ENCODE measurements at places on chromosomes 6 and 20.

GRCh38 chr20:49570828-49571552, 3.1 kb upstream of the PTGIS start:
- no peaks in the 10 kb centered on the region for H3K4me1 ChIP-seq
- no peaks in the 10 kb centered on the region for H3K36me3 ChIP-seq
- H3K4me3 ChIP-seq = no peak overlapping the region
- H3K27me3 ChIP-seq = peaks cover 21% of the 10 kb centered on the region
- H3K27ac ChIP-seq = no peak overlapping the region
- peak; percentile 48 for DNase-seq

DNA sequence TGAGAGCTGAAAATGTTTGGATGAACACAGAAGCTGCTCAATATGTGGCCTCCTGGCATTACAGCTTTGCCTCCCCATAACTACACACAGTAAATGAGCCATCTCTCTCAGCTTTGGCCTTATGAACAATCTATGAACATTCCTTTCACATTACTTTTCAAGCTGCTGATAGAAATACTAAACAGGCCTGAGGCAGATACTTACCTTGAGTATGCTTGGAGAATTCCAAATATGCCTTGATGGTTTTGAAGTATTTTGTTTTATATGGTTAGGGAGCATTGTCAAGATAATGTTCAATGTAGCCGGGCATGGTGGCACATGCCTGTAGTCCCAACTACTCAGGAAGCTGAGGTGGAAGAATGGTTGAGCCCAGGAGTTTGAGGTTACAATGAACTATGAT, 104.5 kb downstream of the CD24 start:
- peak; percentile 75 for DNase-seq
- H3K4me1 ChIP-seq = peaks cover 28% of the 10 kb centered on the region
- no peak overlapping the region for H3K4me3 ChIP-seq
- H3K27me3 ChIP-seq = no peaks in the 10 kb centered on the region
- H3K36me3 ChIP-seq = no peaks in the 10 kb centered on the region
- H3K27ac ChIP-seq = peak overlapping the region; percentile 20

GRCh38 chr6:13453771-13454251, 33.6 kb downstream of the GFOD1 start:
- H3K4me1 ChIP-seq = peaks cover 35% of the 10 kb centered on the region
- H3K4me3 ChIP-seq = no peak overlapping the region
- no peaks in the 10 kb centered on the region for H3K36me3 ChIP-seq
- DNase-seq = peak; percentile 94
- no peaks in the 10 kb centered on the region for H3K27me3 ChIP-seq

- H3K27ac ChIP-seq = no peak overlapping the region
- no peak overlapping the region for H3K4me3 ChIP-seq
- peaks cover 44% of the 10 kb centered on the region for H3K36me3 ChIP-seq
- no peaks in the 10 kb centered on the region for H3K4me1 ChIP-seq
Observed at GRCh38 chr20:31527266-31527665, 13.0 kb downstream of the HM13 start.

GRCh38 chr6:158725704-158726103, 75.8 kb downstream of the SYTL3 start:
- H3K27ac ChIP-seq = no peak overlapping the region
- no peak overlapping the region for H3K4me3 ChIP-seq
- DNase-seq = no peak
- H3K4me1 ChIP-seq = peaks cover 6% of the 10 kb centered on the region
- H3K36me3 ChIP-seq = no peaks in the 10 kb centered on the region

GRCh38 chr6:145784683-145785082, 29.9 kb downstream of the FBXO30 start:
- no peak overlapping the region for H3K27ac ChIP-seq
- DNase-seq = no peak
- H3K36me3 ChIP-seq = no peaks in the 10 kb centered on the region
- H3K4me3 ChIP-seq = no peak overlapping the region
- no peaks in the 10 kb centered on the region for H3K27me3 ChIP-seq

GRCh38 chr20:57587989-57588377, 27.1 kb downstream of the PCK1 start:
- H3K36me3 ChIP-seq = no peaks in the 10 kb centered on the region
- no peak overlapping the region for H3K4me3 ChIP-seq
- H3K27ac ChIP-seq = no peak overlapping the region
- H3K27me3 ChIP-seq = peaks cover 30% of the 10 kb centered on the region

- no peaks in the 10 kb centered on the region for H3K36me3 ChIP-seq
- H3K4me3 ChIP-seq = peak overlapping the region; percentile 98
- H3K27me3 ChIP-seq = no peaks in the 10 kb centered on the region
- H3K4me1 ChIP-seq = peaks cover 10% of the 10 kb centered on the region
- peak overlapping the region; percentile 43 for H3K27ac ChIP-seq
Observed at GRCh38 chr6:125957391-125957693, 772 bp downstream of the HINT3 start.

- H3K27me3 ChIP-seq = no peaks in the 10 kb centered on the region
Observed at GRCh38 chr6:140858381-140858971, 1274.2 kb upstream of the GJE1 start.

DNA sequence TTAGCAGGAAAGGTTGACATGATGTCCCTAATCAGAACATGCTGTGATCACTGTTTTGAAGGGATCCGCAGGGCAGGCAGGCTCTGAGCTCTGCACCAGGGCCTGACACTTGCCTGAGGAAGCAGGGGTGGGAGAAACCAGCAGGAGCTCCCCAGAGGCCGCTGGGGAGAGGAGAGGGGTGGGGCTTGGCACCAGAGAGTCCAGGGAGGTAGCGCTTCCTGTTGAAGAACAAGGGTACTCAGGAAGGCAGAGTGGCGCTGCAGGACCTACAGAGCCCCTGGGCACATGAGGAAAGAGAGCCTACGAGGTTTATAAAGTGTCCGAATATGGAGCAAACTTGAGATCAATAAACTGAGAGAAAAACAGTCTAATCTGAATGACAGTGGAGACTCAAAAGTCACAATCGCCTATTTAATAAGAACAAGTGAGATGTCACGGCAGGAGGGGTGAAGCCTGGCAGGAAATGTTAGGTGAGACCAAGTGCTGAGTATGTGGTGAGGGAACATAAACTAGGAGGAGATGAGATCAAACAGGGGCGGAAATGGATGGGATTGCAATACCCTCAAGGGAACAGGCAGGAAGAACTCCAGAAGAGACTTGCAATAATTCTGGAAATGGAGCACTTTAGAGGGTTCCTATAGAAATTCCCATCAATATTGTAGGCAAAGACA, 5.8 kb upstream of the TBXT start:
- H3K27ac ChIP-seq = no peak overlapping the region
- H3K4me3 ChIP-seq = no peak overlapping the region
- peaks cover 20% of the 10 kb centered on the region for H3K27me3 ChIP-seq

GRCh38 chr6:23910420-23910819, 215.6 kb upstream of the NRSN1 start:
- H3K27ac ChIP-seq = no peak overlapping the region
- H3K4me3 ChIP-seq = no peak overlapping the region
- H3K36me3 ChIP-seq = no peaks in the 10 kb centered on the region
- H3K4me1 ChIP-seq = no peaks in the 10 kb centered on the region
- no peak for DNase-seq
- H3K27me3 ChIP-seq = peaks cover 10% of the 10 kb centered on the region

DNA sequence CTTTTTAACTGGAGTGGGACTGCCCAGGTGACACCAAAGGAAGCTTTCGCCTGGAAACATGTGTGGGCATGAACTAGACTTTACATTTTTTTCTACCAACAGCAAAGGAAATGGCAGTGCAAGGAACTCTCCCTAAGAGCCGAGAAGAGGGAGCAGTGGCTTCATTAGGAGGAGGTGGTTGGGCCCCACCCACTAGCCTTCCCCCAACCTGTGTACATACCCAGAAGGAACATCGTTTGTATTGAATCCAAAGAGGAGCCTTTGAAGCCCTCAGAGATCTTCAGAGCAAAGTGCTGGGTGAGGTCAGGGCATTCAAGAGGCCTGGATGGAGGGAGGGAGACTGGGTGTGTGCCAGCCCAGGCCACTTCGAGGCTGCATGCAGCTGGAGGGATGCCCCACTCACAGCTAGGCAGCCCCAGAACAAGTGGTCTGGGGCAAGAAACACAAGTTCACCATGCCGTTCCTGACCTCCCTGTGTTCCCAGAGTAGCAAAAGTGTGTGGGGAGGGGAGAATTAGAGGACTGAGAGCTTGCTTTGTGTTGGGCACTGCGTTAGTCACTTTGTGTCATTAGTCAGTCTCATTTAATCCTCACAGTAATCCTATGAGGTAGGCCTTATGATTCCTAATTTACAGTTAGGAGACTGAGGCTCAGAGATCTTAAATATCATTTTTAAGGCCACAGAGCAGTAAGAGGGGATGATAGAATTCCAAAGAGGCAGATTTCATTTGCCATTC, 191.6 kb upstream of the SUPT3H start:
- no peaks in the 10 kb centered on the region for H3K27me3 ChIP-seq
- H3K4me3 ChIP-seq = no peak overlapping the region
- no peak overlapping the region for H3K27ac ChIP-seq
- DNase-seq = no peak
- H3K36me3 ChIP-seq = no peaks in the 10 kb centered on the region

DNA sequence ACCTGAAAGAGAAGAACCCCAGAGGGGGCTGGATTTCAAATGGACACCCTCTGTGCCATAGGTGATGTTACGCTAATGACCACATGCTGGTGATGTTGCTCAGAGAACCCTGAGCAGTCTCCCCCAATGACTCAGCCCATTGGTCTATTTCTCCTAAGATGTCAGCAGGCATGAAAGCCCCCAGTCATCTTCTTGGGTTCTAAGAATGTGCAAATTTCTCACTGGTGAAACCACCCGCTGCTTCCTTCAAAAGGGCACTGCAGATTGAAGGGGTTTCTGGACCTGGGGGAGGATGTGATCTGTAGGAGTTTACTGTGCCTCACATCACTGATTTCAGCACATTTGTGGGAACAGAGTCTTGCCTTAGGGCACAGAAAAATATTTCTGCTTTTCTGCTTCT, 298.4 kb upstream of the MOCS1 start:
- no peaks in the 10 kb centered on the region for H3K4me1 ChIP-seq
- no peaks in the 10 kb centered on the region for H3K36me3 ChIP-seq
- no peak overlapping the region for H3K27ac ChIP-seq
- H3K27me3 ChIP-seq = no peaks in the 10 kb centered on the region

GRCh38 chr6:113505084-113505699, 352.0 kb upstream of the MARCKS start:
- no peak overlapping the region for H3K27ac ChIP-seq
- no peak overlapping the region for H3K4me3 ChIP-seq
- no peaks in the 10 kb centered on the region for H3K36me3 ChIP-seq
- DNase-seq = no peak
- H3K27me3 ChIP-seq = no peaks in the 10 kb centered on the region

GRCh38 chr6:116127771-116128493, 2.0 kb upstream of the COL10A1 start:
- peak; percentile 67 for DNase-seq
- H3K4me1 ChIP-seq = peaks cover 17% of the 10 kb centered on the region
- no peaks in the 10 kb centered on the region for H3K36me3 ChIP-seq
- H3K27me3 ChIP-seq = no peaks in the 10 kb centered on the region
- H3K27ac ChIP-seq = peak overlapping the region; percentile 65

- H3K4me3 ChIP-seq = no peak overlapping the region
- peaks cover 25% of the 10 kb centered on the region for H3K4me1 ChIP-seq
- H3K27me3 ChIP-seq = no peaks in the 10 kb centered on the region
- H3K36me3 ChIP-seq = no peaks in the 10 kb centered on the region
Observed at GRCh38 chr6:83978997-83979396, 54.6 kb upstream of the MRAP2 start.

- DNase-seq = peak; percentile 38
- no peaks in the 10 kb centered on the region for H3K4me1 ChIP-seq
- no peak overlapping the region for H3K4me3 ChIP-seq
- H3K27me3 ChIP-seq = peaks cover 17% of the 10 kb centered on the region
- no peaks in the 10 kb centered on the region for H3K36me3 ChIP-seq
Observed at GRCh38 chr20:56245761-56246160, 2.8 kb upstream of the MC3R start.

DNA sequence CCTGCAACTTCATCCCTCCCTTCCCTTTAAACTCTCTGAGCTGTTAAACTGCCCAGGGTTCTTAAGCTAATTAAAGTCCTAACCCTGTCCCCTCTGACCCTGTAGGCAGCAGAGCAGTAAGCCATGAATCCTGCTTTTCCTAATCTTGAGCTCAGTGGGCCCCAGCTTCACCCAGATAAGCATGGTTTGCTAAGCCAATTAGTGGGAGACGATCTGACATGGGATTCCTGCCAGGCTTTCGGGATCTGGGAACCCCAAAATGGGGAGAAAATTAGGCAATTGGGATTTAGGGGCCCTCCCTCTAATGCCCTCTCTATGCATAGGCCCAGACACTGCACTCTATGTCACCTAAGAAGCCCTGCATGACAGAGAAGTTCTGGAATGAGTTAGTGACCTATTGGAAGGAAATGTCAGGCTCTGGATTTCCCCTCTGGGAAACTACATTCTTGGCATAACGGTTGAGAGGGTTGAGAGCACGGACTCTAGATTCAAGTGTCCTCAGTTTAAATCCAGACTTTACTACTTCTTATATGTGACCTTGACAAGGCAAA, 4.6 kb downstream of the XKR7 start:
- H3K4me1 ChIP-seq = no peaks in the 10 kb centered on the region
- H3K27ac ChIP-seq = no peak overlapping the region
- H3K4me3 ChIP-seq = no peak overlapping the region
- no peak for DNase-seq
- H3K27me3 ChIP-seq = peaks cover 60% of the 10 kb centered on the region

DNA sequence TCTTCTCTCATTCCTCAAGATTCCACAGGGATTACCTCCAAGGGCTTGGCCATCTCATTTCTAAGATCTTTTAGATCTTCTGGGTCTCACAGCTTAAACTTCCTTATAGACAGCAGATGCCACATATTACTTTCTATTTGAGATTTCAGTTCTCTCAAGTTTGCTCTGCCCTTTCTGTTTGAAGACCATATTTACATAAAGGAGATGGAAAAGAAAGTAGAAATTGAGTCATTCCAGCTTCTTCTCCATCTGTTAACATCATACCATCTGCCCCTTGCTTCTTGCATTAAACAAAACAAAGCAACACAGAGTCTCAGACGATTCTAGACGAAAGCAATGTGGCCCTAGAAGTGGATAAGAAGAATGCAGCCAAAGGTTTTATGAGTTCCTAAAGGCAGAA, 203.4 kb downstream of the TTLL2 start:
- H3K4me1 ChIP-seq = no peaks in the 10 kb centered on the region
- H3K27ac ChIP-seq = no peak overlapping the region
- no peak overlapping the region for H3K4me3 ChIP-seq
- H3K36me3 ChIP-seq = no peaks in the 10 kb centered on the region
- DNase-seq = no peak
- peaks cover 74% of the 10 kb centered on the region for H3K27me3 ChIP-seq

DNA sequence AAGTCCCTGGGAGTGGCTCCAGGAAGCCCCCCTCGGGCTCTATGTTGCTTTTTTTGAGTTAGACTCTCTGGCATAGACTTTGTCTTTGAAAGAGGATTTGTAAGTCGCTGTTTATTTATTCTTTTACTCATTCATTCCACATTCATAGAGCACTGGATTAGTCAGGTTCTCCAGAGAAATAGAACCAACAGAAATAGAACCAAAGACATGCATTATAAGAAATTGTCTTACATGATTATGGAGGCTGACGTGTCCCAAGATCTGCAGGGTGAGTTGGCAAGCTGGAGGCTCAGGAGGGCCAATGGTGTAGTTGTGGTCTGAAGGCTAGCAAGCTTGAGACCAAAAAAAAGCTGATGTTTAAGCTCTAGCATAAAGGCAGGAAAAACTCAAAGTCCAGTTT, 98.3 kb upstream of the CHD6 start:
- no peaks in the 10 kb centered on the region for H3K36me3 ChIP-seq
- DNase-seq = no peak
- no peaks in the 10 kb centered on the region for H3K4me1 ChIP-seq
- no peak overlapping the region for H3K4me3 ChIP-seq
- H3K27ac ChIP-seq = no peak overlapping the region
